ENCODE measurements at places on chromosomes 13 and 19.

- DNase-seq = no peak
- no peak overlapping the region for H3K4me3 ChIP-seq
- peaks cover 8% of the 10 kb centered on the region for H3K4me1 ChIP-seq
- no peak overlapping the region for H3K27ac ChIP-seq
- peaks cover 15% of the 10 kb centered on the region for H3K36me3 ChIP-seq
Measured at GRCh38 chr19:13995017-13995728, 10.9 kb downstream of the RFX1 start.

- DNase-seq = no peak
- H3K27me3 ChIP-seq = no peaks in the 10 kb centered on the region
Measured at GRCh38 chr13:32726374-32727037, 140.3 kb downstream of the PDS5B start.

GRCh38 chr19:19544257-19544953 is 6.3 kb downstream of the CILP2 start:
- DNase-seq = no peak
- peaks cover 6% of the 10 kb centered on the region for H3K4me1 ChIP-seq
- peaks cover 21% of the 10 kb centered on the region for H3K27me3 ChIP-seq

- H3K4me3 ChIP-seq = no peak overlapping the region
- no peaks in the 10 kb centered on the region for H3K27me3 ChIP-seq
- H3K36me3 ChIP-seq = peaks cover 18% of the 10 kb centered on the region
- no peak overlapping the region for H3K27ac ChIP-seq
Measured at GRCh38 chr19:7993560-7993959, 11.9 kb downstream of the ELAVL1 start.

GRCh38 chr13:40221460-40222201 is 444.8 kb downstream of the FOXO1 start:
- DNase-seq = no peak
- no peak overlapping the region for H3K4me3 ChIP-seq
- H3K27ac ChIP-seq = no peak overlapping the region
- peaks cover 6% of the 10 kb centered on the region for H3K4me1 ChIP-seq
- H3K27me3 ChIP-seq = no peaks in the 10 kb centered on the region

DNA sequence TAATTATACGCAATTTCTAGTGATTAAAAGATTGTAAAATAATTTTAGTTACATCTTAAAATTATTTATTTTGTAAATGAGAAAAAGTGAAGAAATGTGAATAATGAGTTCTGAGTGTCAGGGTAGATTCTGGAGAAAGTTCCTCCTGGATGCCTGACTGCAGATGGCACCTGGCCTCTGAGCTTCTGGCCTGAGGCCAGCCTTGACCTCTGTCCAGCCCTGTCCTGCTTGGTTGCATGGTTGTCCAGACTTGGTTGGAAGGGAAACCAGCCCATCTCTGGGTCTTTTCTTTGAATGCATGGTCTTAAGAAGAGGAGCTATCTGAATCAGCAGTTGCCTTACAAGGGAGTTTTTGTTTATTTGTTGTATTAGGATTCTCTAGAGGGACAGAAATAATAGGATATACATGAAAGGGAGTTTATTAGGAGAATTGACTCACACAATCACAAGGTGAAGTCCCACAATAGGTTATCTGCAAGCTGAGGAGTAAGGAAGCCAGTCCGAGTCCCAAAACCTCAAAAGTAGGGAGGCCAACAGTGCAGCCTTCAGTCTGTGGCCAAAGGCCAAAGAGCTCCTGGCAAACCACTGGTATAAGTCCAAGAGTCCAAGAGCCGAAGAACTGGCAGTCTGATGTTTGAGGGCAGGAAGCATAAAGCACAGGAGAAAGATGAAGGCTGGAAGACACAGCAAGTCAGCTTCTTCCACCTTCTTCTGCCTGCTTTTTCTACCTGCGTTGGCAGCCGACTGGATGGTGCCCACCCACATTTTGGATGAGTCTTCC is 385.8 kb downstream of the ZNF536 start:
- no peaks in the 10 kb centered on the region for H3K27me3 ChIP-seq
- no peak overlapping the region for H3K27ac ChIP-seq
- DNase-seq = no peak
- H3K36me3 ChIP-seq = no peaks in the 10 kb centered on the region

GRCh38 chr19:30049846-30050667 is 108.0 kb downstream of the URI1 start:
- H3K36me3 ChIP-seq = no peaks in the 10 kb centered on the region
- no peak for DNase-seq
- no peak overlapping the region for H3K4me3 ChIP-seq
- H3K27ac ChIP-seq = no peak overlapping the region
- no peaks in the 10 kb centered on the region for H3K27me3 ChIP-seq

GRCh38 chr13:39603424-39603947 is 493 bp upstream of the LHFPL6 start:
- peaks cover 9% of the 10 kb centered on the region for H3K4me1 ChIP-seq
- H3K27ac ChIP-seq = no peak overlapping the region
- DNase-seq = no peak
- H3K4me3 ChIP-seq = peak overlapping the region; percentile 49
- no peaks in the 10 kb centered on the region for H3K36me3 ChIP-seq

DNA sequence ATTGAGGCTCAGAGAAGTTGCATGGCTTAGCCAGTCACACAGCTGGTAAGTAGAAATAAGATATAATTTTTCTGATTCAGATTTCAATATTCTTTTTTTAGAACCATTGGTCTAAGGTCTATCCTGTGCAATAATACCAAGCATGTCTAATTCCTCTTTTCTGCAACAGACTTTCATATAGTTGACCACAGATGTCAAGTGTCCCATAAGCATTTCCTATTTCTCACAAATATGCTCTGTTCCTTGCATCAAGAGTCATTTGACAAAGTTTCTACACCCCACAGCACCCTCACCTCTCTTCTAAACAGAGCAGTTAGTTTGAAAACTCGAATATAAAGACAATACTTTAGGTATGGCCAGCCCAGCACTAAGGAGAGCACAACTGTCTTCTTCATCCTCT is 26.8 kb upstream of the SACS start:
- H3K27me3 ChIP-seq = peaks cover 9% of the 10 kb centered on the region
- peaks cover 14% of the 10 kb centered on the region for H3K4me1 ChIP-seq
- H3K36me3 ChIP-seq = no peaks in the 10 kb centered on the region
- DNase-seq = no peak
- H3K27ac ChIP-seq = no peak overlapping the region

DNA sequence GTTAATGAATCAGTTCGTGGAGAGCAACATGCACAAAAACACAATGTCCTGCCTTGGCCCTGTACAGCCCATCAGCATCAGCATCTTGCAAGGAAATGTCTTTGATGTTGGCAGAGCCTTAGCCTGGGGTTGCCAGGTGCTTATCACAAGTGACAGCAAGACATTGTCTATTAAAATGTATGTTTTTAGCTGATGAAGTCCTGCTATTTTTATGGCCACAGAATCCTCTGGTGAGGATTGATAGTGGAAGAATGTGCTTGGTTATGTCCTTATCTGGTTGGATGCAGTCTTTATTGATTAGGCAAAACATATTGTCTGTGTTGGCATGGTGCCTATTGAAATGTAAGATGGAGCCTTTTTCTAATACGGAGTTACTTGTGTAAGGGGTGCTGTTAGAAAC is 1427.0 kb upstream of the MIR17HG start:
- H3K4me1 ChIP-seq = no peaks in the 10 kb centered on the region
- H3K27ac ChIP-seq = no peak overlapping the region
- DNase-seq = no peak
- no peak overlapping the region for H3K4me3 ChIP-seq
- no peaks in the 10 kb centered on the region for H3K36me3 ChIP-seq

DNA sequence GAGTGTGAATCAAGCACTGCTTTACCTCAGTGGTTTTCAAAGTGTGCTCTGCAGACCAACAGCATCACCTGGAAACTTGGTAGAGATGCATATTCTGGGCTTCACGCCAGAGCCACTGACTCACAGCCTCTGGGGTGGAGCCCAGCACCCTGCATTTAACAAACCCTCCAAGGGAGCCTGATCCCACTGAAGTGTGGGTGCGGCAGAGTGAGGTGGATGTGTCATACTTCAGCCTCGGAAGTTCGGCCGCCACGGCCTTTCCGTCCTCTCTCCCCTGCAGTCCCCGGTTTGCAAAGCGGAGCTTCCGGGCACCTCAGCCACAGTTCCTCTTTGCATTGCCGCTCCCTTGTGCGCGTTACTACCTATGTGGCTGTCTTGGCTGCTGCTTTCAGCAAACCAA is 33.3 kb upstream of the MICU2 start:
- peaks cover 8% of the 10 kb centered on the region for H3K4me1 ChIP-seq
- peak overlapping the region; percentile 9 for H3K4me3 ChIP-seq
- H3K36me3 ChIP-seq = no peaks in the 10 kb centered on the region

DNA sequence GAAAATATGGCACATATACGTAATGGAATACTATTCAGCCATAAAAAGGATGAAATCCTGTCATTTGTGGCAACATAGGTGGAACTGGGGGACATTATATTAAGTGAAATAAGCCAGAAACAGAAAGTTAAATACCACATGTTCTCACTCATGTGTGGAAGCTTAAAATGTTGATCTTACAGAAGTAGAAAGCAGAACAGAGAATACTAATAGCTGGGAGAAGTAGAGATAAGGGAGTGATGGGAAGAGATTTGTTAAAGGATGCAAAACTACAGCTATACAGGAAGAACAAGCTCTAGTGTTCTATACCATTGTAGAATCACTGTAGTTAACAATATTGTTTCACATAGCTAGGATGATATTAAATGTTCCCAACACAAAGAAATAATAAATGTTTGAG is 68.1 kb downstream of the RUBCNL start:
- H3K27ac ChIP-seq = no peak overlapping the region
- H3K4me1 ChIP-seq = peaks cover 11% of the 10 kb centered on the region
- H3K27me3 ChIP-seq = peaks cover 3% of the 10 kb centered on the region
- H3K4me3 ChIP-seq = no peak overlapping the region
- H3K36me3 ChIP-seq = no peaks in the 10 kb centered on the region

DNA sequence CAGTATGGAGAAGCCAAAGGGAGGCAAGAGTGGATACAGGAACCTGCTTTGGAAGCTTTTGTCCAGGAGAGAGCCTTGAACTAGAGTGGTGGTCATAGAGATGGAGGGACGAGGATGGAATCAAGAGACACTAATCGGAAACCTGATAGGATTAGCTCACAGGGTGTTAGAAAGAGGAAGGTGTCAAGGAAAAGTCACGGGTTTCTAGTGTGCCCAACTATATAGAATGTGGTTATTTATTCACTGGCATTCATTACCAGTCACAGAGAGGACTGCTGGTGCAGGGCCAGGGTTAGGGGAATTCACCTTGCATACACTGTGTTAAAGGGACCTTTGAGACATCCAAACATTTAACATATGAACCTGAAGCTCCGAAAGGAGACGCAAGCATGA is 43.4 kb upstream of the URAD start:
- peak overlapping the region; percentile 6 for H3K27ac ChIP-seq
- H3K4me3 ChIP-seq = no peak overlapping the region
- peaks cover 27% of the 10 kb centered on the region for H3K4me1 ChIP-seq
- no peaks in the 10 kb centered on the region for H3K27me3 ChIP-seq
